Type B pancreatic cell (in vitro differentiated cells): ENCODE measurements at places on chromosomes 3 and 15. TPM values are rescaled to one million over a fixed set of nuclear protein-coding genes. Genes with fewer than 3 reads are reported as not detected.

The EPHA6 gene
- 9.9 and 15.4 TPM in 2 replicates for total RNA-seq

The GABRR3 gene
- not detected in 2 replicates for total RNA-seq

The SYNM gene
- total RNA-seq: 2.2 and 4.1 TPM in 2 replicates

The UBAP1L gene
- 2.6 and 6.0 TPM in 2 replicates for total RNA-seq

The ZIC1 gene
- total RNA-seq: 184 TPM in 1 of 2 replicates, not detected in the other

The CGGBP1 gene
- total RNA-seq: 53.4 and 88.9 TPM in 2 replicates

The DIPK2A gene
- 30.3 and 32.1 TPM in 2 replicates for total RNA-seq

The ERICH6 gene
- not detected in 2 replicates for total RNA-seq

The CFAP44 gene
- total RNA-seq: 7.6 and 11.6 TPM in 2 replicates

The LIPC gene
- total RNA-seq: 10.9 and 33.1 TPM in 2 replicates

The CRYGS gene
- total RNA-seq: 1.2 and 7.8 TPM in 2 replicates
